NCI-H1092 (cell line): ENCODE measurements at places on chromosomes 1 and 21.

DNA sequence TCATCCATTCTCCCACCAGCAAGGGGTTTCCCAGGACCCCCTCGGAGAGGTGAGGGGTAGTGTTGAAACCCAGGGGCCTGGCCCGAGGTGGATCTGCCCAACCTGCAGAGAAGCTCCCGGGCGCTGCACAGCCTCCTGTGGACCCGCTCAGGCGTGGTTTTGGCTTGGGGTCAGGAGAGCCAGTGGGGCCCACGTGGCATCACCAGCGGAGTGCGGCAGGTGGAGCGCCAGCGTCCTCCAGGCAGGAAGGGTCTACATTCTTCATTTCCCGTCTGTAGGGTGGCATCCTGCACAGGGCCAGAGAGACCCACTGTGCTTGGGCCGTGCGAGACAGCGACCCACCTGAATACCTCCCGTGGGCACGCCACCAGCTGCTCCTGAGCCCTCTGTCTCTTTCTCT lies 135.2 kb downstream of the NPHP4 start:
- DNase-seq = no peak

- DNase-seq = no peak
Observed at GRCh38 chr21:34684174-34684876, 15.5 kb downstream of the CLIC6 start.

DNA sequence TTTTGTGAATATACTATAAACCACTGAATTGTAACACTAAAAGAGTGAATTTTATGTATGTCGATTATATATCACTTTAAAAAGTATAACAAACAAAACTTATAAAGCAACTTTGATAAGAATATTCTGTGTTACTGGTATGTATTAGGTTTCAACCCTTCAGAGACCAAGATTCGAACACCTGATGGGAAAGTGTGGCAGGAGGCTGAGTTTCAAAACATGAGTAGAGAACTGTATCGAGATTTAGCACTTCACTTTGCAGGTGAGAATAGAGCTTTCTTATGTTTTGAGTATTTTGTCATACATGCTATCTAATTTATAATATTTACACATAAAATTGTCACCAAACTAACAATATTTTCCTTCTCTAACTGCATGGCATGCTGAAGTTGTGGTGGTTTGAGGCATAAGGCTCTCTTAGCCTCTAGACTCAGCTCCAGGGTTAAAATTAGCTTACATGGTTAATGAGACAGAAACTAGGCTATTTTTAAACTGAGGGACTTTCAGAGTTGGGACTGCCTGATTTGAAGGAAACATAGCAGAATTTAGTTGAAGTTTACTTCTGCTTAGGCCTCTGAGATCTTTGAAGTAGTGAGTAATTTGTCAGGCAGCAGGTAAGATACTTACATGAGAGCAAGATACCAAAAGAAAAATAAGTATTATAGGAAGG lies 48.6 kb downstream of the CEP350 start:
- DNase-seq = no peak

GRCh38 chr1:232562855-232563510 lies 67.0 kb downstream of the SIPA1L2 start:
- DNase-seq = no peak

DNA sequence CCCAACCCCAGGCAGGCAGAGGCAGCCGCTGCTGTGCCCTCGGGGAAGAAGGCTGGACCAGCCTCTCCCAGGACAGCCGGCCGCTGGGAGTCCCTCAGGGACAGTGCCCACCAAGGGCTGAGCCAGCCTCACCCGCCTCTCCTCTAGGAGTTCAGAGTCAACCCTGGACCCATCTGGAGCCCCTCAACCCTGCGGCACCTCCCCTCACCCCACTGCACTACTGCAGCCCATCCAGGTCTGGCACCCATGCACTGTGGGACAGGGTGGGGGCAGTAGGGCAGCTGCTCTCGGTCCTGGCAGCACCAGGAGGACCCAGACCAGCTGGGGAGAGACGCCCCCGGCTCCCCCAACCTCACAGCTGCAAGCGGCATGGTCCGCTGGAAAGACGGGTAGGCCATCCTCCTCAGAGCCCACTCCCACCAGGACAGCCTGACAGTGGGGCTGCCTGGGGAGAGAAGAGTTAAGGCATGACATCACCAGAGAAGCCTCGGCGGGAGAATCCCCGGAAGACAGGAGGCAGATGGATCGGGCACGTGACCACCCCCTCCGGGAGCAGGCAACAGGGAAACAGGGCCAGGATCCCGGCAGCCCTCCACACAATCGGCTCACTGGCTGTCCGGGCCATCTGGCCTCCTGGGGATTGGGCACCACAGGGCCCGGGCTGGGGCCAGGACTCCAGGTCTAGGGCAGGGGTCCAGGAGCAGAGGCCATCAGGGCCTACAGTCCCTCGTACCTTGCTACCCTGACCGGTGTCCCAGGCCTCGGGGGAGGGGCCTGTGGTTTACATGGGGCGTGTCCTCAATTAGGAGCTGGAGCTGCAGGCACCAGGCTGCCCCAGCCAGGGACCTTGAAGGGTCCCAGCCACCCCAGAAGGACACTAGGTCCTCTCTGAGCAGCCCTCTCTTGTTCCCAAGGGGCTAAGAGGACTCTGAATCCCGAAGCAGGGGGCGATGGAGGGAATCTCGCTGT lies 3.1 kb downstream of the ACAP3 start:
- no peak for DNase-seq

DNA sequence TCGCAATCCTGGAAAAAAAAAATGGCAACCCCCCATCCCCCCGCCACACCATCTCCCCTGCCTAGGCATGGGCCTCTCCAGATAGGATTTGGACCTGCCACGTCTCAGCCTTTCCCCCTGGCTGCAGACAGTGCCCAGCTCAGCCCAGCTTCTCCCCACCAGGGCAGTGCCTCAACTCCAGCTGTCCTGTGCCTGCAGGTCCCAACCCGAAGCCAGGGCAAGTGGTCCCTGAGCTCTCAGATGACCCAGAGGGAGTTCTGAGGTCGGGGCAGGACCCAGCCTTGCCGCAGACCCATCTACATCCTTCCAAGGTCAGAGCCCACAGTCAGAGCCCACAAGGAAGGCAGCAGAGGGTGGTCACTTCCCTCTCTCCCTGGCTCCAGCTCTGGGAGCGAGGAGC lies 86.7 kb upstream of the POU3F1 start:
- DNase-seq = no peak

DNA sequence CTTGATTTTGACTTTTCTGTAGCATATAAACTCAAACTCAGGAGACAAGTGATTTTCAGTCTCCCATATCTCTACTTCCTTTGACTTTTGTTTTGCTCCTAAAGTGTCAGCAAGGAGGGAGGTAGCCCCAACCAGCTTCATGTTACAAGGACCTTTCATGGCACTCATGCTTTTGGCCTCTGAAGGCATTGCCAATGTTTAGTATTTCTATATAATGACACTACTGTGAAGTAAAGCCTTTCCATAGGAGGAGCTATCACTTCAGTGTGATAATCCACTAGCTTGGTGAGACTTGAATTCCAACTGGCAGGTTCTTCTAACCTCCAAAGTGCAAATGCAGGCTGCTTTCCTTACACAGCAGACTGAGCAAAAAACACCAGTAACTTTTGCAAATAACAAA lies 14.4 kb downstream of the COLGALT2 start:
- no peak for DNase-seq
